A549 treated with dexamethasone at 1 μM for 4 hours (cell line): ENCODE measurements at places on chromosomes 7 and 10. TPM values are rescaled to one million over a fixed set of nuclear protein-coding genes. Genes with fewer than 3 reads are reported as not detected.

CYREN gene
- 72.3 to 93.1 TPM (median 85.4 TPM) in 5 replicates for total RNA-seq

CPEB3 gene
- total RNA-seq, result 0.30 to 0.51 TPM (median 0.34 TPM) in 5 replicates

SLIT1 gene
- 0.02 to 0.10 TPM (median 0.06 TPM) in 5 replicates for total RNA-seq

SLC16A12 gene
- total RNA-seq, result 0.45 to 2.0 TPM (median 1.5 TPM) in 5 replicates

GNAT3 gene
- not detected in 5 replicates for total RNA-seq

KCNH2 gene
- 3.9 to 6.3 TPM (median 5.7 TPM) in 5 replicates for total RNA-seq

VWC2 gene
- total RNA-seq, result not detected in 5 replicates
